Activated CD8-positive, alpha-beta memory T cell treated with anti-CD3 and anti-CD28 coated beads for 24 hours (primary cell): ENCODE measurements at places on chromosomes 6 and 20.

GRCh38 chr6:18501663-18502013, 114.5 kb downstream of the RNF144B start:
- DNase-seq = no peak

DNA sequence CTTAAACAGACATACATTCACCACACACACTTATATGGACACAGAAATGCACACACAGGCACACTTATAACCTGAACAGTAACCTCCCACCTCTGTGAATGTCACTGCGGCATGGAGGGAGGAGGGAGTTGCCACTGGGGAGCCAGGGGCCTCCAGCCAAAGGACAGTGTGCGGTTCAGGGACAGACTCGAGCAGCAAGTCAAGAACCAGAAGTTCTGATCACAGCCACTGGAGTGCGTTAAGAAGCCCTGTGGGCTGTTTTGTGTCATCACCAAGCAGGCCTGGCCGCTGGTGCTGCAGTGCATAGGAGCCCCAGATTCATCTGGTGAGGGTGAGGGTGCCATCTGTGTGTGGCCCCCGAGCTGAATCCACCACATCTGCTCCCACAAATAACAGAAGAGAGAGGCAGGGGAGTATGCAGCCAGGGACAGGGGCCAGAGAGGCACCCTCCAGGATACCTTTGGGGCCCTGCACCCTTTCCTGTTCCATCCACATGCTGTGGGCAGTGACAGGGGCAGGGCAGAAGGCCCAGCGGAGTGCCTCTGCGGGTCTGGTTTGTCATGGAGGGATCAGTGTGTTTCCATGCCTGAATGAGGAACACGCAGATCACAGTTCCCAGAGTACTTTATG, 20.3 kb downstream of the SYNDIG1 start:
- no peak for DNase-seq

- DNase-seq = no peak
Measured at GRCh38 chr6:44576132-44576631, 188.7 kb downstream of the CDC5L start.

DNA sequence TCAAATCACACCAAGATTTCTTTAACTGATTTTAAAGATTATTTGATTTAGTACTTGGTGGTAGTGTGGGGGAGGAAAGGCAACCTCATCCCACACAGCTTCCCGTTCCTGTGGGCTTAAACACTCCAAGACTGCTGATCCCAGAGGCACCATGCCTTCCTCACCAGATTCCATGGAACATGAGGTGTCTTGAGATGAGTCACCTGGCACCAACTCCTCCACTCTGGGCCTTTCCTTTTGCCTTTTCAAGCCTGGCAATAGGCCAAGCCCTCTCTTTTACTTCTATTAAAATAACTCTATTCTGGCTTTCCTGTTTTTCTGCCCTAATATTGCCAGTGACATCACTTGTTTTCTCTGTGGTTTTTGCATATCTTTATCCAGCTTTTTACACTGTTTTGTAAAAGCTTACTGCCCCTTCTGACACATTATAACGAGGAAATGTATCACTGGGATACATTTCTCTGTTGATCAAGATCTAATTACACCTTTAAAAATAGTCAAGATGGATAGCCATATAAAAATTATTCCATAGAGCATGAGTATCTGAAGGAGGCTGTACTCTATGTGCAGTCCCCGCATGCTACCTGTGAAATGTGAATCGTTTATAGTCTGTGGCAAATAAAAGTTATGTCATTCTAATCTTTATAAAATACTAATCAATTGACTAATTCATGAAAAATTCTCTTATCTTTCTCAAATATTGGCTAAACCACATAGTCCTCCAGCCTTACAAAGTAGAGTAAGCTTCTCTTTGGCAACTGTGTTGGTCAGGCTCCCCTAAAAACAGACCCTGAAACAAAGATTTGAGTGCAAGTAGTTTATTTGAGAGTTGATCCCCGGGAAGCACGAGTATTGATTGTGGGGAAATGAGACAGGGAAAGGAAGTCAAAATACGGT, 257.8 kb upstream of the KCNQ5 start:
- no peak for DNase-seq

- DNase-seq = no peak
Measured at GRCh38 chr20:48448666-48449600, 378.9 kb downstream of the PREX1 start.

DNA sequence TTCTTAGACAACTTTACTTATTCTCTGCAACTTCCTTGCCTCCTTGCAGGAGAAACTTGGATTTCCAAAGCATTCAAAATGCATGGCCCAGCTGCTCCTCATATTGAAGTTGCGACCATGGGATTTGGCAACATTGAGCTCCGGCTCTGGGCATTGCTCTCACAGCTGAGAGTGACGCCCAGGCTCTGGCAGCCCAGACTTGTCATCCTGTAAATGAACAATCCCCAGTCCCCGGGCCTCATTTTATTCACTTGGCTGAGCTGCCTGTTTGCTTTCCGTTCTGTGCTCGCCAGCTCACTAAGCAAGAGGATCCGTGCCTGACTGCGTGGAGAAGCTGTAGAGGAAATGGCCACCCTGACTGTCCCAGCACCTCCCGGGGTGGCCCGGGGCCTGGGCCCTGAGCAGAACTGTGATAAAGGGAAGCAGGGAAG, 119.5 kb upstream of the CD93 start:
- DNase-seq = no peak

GRCh38 chr6:34484899-34485298, 19.0 kb downstream of the PACSIN1 start:
- peak; percentile 82 for DNase-seq

- DNase-seq = no peak
Measured at GRCh38 chr6:55898342-55898741, 23.0 kb upstream of the BMP5 start.

DNA sequence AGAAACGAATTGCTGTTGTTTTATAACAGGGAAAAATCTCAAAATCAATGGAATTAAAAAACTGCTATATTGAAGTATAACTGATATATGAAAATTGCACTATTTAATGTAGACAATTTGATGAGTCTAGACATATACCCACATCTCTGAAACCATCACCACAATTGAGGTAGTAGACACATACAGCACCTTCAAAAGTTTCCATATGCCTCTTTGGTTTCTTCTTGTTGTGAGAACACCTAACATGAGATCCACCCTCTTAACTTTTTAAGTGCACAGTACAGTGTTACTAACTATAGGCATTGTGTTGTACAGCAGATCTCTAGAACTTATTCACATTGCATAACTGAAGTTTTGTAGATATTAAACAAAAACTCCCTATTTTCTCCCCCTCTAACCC, 14.0 kb upstream of the SLC17A5 start:
- no peak for DNase-seq

- DNase-seq = no peak
Measured at GRCh38 chr6:162177746-162178145, 549.8 kb downstream of the PRKN start.

DNA sequence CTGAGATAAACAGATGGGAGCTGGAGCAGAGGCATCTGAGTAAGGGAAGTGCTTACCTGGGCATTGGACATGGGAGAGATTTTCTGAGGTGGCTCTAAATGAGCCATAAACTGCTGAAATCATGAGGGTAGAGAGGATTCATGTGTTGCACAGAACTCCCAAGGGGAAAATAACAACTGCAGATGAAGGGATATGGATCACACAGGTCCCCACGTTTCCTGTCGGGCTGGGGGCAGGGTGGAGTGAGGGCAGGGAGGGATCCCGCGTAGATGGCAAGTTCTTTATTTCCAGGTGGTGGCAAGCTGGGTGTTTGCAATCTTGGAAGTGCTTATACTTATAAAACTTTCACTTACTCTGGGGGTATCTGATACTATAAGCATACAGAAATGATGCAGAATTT, 422.6 kb upstream of the FLRT3 start:
- DNase-seq = no peak

- no peak for DNase-seq
Measured at GRCh38 chr6:2706558-2706957, 44.2 kb downstream of the MYLK4 start.

DNA sequence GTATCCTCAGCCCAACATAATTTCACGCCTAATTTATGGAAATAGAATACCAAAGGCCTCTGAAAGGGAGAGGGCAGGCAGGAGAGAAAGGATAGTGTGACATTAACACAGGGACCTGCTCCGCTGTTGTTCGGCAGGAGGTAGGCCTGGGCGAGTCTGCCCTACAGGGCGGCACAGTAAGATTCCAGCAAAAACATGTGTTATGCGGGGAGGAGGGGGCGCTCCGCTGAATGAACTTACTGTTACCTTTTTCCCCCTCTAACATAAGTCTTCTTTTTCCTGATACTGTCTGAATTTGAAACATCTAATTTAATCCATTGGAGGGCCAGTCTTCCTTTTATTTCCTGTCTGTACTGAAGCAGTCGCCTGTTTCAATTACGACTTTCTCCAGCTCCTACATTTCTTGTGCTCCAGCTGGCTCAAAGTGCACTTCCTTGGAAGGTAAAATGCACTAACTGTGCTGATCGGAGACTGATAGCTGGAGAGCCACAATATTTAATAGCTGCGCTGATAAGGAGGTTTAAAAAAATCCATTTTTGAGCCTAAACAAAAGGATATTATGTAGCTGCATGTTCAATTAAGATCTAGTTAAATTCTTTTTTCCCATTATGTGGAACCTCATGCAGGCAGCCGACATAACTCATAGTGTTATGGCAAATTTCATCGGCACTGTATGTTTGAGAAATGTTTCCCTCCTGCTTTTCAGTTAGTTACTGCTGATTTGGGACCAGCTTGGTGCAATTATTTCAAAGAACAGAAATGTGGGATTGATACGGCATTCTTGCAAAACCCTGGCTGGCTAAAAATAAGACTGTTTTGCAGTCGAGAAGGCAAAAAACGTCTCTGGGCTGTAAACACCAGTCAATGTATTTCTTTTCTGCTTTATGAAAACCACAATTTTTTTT, 193.0 kb downstream of the FOXC1 start:
- DNase-seq = no peak

DNA sequence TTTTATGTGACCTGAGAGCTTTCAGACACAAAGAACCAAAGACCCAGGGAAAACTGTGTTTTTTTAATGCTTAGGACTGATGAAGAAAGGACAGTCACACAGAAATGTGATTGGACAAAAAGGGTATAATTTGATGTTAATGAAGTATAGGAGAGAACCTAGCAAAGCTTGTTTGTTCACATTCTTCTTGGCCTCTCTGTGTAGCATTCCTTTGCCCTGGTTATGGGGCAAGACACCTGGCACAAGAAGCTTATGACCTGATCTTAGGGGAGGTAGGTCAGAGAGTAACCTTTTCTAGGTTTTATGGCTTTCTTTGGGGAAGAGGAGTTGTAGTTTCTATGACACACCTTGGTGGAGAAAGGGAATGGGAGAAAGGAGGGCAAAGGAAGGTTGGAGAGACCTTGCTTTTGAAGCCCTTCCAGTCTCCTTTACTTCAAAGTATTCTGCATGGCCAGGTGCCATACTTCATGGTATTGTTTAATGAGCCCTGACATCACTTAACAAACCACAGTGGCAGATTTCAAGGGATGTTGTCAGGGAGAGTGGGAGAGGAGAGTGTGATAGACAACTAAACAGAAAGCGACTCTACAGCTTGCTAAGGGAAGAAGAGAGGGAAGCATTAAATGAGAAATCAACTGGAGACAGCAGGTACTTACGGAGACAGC, 701.8 kb upstream of the FLRT3 start:
- DNase-seq = no peak

DNA sequence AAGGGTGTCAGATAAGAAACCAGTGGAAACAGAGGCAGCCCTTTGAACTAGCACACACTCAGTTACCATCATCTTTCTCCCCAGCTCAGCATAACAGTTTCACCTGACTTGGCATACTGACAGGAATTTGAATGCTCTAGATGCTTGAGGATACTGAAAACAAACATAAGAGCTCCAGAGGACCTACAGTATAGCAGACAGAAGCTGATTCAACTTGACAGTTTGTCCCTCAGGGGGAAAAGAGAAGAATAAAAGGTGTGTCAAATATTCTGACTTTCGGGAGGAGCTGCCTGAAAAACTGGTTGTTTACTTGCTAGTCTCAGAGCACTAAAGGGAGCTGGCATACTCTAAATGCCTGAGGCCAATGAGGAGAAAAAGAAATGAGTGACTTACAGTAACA, 35.1 kb downstream of the EYS start:
- DNase-seq = no peak

- no peak for DNase-seq
Measured at GRCh38 chr20:951384-952169, 35.4 kb upstream of the ANGPT4 start.

GRCh38 chr20:49540687-49541435, 27.1 kb downstream of the PTGIS start:
- no peak for DNase-seq

- no peak for DNase-seq
Measured at GRCh38 chr6:151196555-151196954, 43.2 kb upstream of the AKAP12 start.

DNA sequence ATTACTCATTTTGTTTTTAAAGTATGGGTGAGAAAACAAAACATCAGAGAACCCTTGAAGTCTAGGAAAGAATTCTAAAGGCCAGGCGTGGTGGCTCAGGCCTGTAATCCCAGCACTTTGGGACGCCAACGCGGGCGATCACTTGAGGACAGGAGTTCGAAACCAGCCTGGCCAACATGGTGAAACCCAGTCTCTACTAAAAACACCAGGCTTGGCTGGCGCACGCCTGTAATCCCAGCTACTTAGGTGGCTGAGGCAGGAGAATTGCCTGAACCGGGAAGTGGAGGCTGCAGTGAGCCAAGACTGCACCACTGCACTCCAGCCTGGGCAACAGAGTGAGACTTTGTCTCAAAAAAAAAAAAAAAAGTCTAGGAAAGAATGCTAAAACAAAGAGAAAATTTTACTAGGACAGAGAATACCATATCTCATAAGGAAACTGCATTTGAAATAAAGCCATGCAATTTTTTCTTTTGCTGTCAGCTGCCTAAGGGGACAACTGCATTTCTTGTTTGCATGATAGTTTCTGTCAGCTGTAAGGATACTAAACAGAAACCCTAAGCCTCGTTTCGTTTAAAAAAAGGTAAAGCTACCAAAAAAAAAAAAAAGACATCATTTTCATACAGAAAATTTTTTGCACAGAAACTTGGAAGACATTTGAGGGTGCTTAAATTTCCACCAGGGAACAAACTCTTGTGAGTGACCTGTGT, 32.1 kb downstream of the SMLR1 start:
- no peak for DNase-seq

GRCh38 chr20:2379511-2380229, 1.0 kb upstream of the TGM6 start:
- DNase-seq = no peak

DNA sequence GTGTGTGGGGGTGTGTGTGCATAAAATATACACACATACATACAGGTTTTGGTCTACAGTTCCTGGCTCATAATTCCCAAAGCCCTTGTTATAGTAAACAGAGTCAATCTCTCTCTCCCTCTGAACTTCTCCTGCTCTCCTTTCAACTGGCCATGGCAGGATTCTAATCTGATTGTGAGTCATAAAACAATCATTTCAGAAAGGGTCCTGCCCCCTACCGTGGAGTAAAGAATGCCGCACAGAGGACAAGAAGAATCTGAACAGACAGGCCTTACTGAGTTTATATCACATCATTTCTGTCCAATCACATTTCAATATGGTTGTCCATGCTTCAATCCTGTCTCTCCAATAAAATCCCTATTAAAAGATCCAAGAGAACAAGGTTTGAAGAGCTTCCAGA, 416.9 kb downstream of the FRK start:
- no peak for DNase-seq
